Heart right ventricle (tissue), 16 donors: ENCODE measurements at places on chromosomes 2 and 18. TPM values are rescaled to one million over a fixed set of nuclear protein-coding genes. Genes with fewer than 3 reads are reported as not detected.

Gene ASB18
- total RNA-seq: 15.2 TPM

Gene MDH1B
- 1.1 TPM for total RNA-seq

Gene GAL3ST2
- 0.23 TPM for total RNA-seq

Gene TMBIM1
- total RNA-seq: 110 TPM

Gene GREB1
- total RNA-seq: 6.8 TPM

Gene PTH2R
- not detected for total RNA-seq

Gene TEKT4
- total RNA-seq: 0.23 TPM

Gene NEU2
- total RNA-seq: not detected

Gene DTNA
- total RNA-seq: 161 TPM

Gene MATN3
- total RNA-seq: 0.36 TPM

Gene AQP4
- 23.5 TPM for total RNA-seq

Gene AKAIN1
- total RNA-seq: not detected

Gene AMER3
- not detected for total RNA-seq

Gene SERPINB11
- total RNA-seq: not detected

Gene CCDC138
- 1.1 TPM for total RNA-seq

Gene LBX2
- not detected for total RNA-seq

Gene C2orf68
- total RNA-seq: 36.5 TPM

Gene TFPI
- 19.0 TPM for total RNA-seq

Gene TMEM169
- 0.23 TPM for total RNA-seq

Gene RGPD4
- not detected for total RNA-seq

Gene STON1
- total RNA-seq: 4.3 TPM

Gene CYTIP
- total RNA-seq: 13.7 TPM

Gene MEP1B
- not detected for total RNA-seq

Gene RAMP1
- total RNA-seq: 428 TPM

Gene KHK
- 3.2 TPM for total RNA-seq

Gene LIMS2
- 277 TPM for total RNA-seq

Gene SOS1
- total RNA-seq: 30.6 TPM

Gene OSR1
- 1.9 TPM for total RNA-seq

Gene MYO3B
- total RNA-seq: not detected

Gene TUBA3E
- total RNA-seq: 11.0 TPM

Gene LCT
- total RNA-seq: not detected

Gene FNDC4
- 4.0 TPM for total RNA-seq

Gene PLGLB1
- 0.79 TPM for total RNA-seq

Gene FIGLA
- total RNA-seq: not detected

Gene OR6B2
- total RNA-seq: not detected

Gene UGT1A5
- total RNA-seq: not detected

Gene AGPS
- 28.6 TPM for total RNA-seq

Gene SEPTIN10
- 57.6 TPM for total RNA-seq

Gene TRPM8
- total RNA-seq: not detected

Gene CD8A
- not detected for total RNA-seq

Gene TNFAIP6
- total RNA-seq: 3.5 TPM

Gene LINC00305
- not detected for total RNA-seq

Gene TTR
- total RNA-seq: not detected

Gene VIL1
- not detected for total RNA-seq

Gene GTF2A1L
- total RNA-seq: not detected

Gene ZBTB7C
- total RNA-seq: 0.87 TPM

Gene CENPA
- total RNA-seq: not detected
